CD4-positive, alpha-beta T cell treated with Interleukin-17A for 1 hour (primary cell): ENCODE measurements at places on chromosomes 5 and 9.

DNA sequence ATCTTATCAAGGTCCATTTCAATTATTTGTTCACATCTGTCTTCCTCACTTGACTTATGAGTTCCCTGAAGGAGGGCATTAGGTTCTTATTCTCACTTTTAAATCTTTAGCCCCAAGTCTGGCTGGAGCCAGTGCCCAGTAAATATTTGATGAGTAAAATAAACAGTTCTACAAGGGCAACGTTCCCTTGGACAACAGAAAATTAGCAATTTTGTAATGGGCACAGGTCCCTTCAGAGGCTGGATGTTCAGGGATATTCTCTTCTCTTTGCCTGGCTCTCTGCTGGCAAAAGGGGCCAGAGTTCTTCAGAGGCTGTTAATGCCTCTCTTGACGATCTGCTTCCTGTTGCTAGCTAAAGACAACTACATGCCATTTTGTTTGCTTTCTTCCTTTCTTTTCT lies 149.7 kb downstream of the SEMA6A start:
- DNase-seq: no peak

GRCh38 chr5:179307931-179308471 lies 37.3 kb downstream of the ADAMTS2 start:
- DNase-seq: no peak

GRCh38 chr5:171808951-171809350 lies 23.3 kb downstream of the SMIM23 start:
- DNase-seq: no peak

DNA sequence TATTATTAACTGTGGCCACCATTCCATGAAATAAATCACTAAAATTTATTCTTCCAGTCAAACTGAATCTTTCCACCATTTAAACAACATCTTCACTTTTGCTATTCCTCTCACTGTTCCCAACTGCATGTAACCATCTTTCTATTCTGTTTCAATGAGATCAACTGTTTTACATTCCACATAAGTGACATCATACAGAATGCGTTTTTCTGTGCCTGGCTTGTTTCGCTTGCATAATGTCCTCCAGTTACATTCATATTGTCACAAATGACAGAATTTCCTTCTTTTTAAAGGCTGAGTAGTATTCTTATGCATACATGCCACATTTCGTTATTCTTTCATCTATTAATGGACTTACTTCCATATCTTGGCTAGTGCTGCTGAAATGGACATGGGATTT lies 738.2 kb downstream of the SEMA5A start:
- no peak for DNase-seq

DNA sequence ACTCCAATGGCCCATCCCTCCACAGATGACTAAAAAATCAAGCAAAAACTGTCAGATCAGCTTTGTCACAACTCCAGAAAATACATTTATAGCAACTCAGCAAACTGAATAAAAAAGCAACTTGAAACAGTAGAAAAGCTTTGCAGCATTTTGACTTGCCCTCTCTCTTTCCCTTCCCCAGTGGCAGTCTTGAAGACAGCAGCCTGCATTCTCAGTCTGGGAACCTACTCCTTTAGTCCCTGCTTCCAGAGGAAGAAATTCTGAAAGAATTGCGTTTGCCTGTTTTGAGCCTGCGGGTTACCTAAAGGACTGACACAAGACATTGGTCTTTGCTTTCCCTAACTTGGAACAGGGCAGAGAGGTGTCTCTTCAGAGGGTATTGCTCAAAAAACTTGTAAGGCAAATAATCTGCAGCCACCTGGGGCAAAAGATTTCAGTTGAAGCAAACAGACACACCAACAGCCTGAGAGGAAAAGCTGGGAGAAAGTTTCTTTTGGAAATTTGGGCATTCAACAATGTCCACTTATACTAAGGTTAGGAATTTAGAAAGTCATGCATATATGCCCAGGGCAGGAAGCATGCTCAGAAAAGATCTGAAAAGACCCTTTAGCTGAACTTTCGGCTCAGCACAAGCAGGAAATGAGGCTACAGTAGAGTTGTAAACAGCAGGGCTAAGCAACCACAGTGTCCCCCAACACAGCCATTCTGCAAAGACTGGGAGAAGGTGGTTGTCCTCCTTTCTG lies 15.2 kb upstream of the SLC35D2 start:
- DNase-seq: peak; percentile 43

DNA sequence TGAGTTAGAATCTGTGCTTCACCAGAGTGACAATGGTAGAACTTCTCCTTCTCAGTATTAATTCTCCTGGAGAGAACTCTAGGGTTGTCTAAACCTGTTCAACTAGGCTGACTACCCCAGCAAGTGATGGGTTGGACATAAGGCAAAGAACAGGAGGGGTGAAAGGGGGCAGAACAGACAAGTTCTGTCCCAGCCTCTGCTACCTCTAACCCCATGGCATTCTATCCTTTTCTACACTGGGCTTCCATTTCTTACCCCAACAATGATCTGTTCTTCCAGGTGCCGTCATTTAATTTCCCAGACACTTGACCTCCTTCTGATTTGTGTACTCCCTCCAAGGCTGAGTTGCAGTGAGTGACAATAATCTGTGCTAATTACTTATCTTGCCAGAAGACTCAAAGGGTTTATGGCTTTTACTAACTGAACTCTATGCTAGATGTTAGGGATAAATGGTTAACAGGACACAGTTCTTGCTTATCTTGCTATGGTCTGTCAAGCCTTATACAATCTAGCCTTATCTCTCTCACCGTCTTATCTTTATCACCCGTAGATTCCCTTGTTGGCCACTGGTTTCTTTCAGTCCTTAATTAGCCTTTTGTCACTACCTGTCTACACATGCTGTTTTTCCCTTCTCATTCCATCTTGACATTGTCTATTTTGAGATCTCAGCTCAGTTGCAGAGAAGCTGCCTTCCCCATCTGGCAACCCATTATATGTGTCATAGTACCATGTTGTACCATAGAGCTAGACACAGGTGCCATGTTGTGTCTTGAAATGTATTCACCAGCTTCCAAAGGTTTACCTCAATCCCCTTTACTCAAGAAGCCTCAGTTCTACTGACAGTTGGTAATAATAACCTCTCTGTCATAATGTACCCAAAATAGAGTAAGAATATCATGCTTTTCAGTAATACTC lies 10.0 kb upstream of the MATR3 start:
- no peak for DNase-seq

DNA sequence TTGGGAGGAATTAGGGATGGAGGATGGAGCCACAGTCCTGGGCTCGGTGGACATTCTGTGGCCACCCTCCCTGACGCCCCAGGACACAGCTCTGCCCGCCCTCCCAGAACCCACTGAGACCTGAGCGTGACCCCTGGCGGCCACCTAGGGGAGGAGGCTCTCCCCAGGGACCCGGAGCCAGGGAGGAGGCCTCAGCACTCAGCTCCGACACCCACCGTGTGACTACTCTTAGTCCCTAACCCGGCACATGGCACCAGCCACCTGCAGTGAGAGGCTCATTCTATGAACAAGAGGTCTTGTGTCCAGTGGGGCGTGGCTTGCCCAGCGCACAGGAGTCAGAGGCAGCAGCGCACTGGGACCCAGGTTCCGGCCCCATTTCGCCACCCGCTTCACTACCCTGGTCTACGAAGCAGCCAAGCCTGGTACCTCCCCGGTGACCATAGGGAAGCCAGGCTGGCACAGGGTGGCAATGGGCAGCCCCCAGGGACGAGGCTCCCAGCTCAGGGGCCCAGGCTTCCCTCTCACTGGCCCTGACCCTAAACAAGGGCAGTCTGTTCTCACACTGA lies 10.2 kb downstream of the SARDH start:
- DNase-seq: no peak

DNA sequence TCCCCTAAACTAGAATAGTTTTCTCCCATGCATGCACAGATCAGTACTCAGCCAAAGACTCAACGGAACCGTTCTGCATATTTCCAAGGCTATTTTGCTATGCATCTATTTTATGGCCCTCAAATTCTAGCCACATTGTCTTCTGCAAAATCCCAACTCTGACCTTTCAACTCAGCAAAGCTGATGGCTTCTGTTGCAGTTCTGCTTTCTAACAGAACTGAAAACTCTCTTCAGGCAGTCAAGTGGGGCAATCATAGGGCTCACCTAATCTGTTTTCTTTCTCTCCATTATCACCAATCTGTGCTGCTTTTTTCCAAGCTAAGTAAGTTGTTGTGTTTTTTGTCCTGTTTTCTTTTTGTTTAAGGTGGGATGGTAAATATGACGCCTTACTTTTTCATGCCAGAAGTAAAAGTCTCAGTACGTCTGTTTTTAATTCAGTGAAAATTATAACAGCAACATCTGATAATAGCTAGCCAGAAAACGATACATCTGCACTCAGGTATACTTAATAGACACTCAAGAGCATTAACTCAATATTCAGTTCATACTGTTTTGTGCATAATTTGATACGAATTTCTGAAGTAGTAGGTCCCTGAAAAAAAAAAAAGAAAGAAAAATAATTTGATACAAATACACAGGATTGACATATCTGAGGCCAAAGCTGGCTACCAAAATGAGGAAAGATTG lies 454.3 kb downstream of the TLE1 start:
- DNase-seq: no peak

- DNase-seq: no peak
Measured at GRCh38 chr5:6674421-6674820, 38.8 kb upstream of the TENT4A start.

DNA sequence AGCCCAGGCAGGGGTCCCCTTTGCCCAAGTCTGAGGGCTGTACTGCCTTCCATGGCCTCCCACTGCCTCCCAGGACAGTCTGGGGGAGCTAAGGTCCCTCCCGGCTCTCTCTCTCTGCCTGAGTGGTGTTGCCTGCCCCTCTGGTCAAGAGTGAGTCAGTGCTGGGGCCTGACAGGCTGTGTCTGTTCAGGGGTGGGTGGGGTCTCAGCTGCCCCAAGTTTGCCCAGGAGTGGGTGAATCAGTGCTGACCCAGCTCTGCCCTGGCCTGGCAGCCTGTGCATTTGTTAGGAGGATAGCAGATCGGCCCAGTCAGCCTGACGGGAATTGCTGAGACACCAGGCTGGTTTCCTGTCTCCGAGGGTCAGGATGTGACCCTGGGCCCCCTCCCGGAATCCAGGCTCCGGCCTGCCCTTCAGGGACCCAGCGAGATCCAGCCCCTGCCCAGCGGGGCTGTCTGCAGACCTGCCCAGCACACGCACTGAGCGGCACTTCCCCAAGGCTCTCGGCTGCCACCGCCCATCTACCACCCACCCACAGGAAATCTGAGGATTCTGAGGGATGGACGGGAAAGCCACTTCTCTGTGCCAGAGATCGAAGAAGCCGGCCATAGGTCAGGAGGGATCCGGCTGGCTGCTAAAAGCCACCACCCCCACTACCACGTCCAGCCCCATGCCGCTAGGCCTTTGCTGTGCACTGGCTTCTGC lies 15.9 kb downstream of the ENG start:
- no peak for DNase-seq

DNA sequence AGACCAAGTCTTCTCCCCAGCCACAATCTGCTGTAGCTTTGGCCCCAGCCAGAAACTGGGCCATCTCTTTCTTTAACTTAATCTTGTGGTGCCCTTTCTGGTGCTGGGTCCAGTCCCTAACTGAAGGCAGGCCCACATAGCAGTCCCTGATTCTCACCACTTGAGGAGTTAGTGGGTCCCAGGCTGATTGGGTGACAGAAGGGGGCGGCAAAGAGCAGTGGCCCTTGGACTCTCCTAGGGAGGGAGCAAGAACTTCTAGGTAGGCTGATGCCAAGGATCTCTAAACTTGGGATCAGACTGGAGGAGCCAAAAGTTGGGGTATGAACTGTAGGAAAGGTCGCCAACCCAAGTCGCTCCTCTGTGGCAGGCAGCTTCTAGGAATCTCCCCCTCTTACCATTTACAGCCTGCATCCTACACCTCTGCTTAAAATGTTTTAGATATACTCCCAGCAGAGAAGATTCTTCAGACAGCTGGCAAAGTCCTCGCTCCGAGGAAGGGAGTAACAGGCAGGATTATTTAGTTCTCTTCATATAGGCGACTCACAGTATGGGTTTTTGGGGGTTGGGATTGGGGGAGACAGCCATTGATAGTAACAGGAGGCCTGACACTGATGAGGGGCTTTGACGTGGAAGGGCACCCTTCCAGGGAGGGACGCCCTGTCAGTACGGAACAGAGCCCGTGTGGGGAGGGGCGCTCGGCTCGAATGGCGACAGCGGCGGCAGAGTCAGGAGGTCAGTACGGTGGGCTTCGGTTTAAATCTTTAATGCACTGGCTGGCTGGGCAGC lies 2.0 kb upstream of the CCL27 start:
- DNase-seq: peak; percentile 84

DNA sequence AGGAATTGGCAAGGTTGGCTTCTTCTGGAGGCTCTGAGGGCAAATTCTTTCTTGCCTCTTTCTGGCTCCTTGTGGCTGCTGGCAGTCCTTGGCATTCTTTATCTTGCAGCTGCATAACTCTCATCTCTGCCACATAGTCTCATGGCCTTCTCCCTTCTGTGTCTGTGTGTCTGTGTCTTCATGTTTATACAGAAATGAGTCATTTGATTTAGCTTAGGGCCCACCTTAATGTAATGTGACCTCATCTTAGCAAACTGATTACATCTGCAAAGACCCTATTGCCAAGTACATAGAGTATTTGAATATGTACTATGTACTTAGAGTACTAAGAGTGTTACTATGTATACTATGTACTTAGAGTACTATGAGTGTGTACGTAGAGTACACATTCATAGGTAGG lies 122.5 kb downstream of the RFK start:
- no peak for DNase-seq

- no peak for DNase-seq
Measured at GRCh38 chr9:97907632-97908031, 14.7 kb downstream of the TRMO start.

GRCh38 chr9:79551994-79552393 lies 19.8 kb upstream of the TLE4 start:
- DNase-seq: no peak

GRCh38 chr5:80318212-80318611 lies 1.6 kb upstream of the SPZ1 start:
- no peak for DNase-seq

DNA sequence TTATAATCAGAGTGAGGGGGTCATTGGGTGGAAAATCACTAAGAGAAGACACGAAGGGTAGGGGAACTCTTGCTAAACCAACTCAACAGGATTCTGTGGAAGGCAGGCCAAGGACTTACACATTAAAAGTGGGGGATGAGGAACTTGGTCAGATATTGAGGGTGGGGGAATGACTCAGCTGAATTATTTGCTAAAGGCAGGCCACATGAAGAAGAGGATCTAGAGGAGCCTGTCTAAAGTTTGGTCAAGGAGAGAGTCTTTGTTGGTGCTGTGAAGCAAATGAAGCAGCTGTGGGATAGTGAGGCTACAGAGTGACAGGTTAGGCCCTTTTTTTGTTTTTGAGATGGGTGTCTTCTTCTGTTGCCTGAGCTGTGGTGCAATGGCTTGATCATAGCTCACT lies 63.9 kb upstream of the SPRY4 start:
- DNase-seq: no peak

DNA sequence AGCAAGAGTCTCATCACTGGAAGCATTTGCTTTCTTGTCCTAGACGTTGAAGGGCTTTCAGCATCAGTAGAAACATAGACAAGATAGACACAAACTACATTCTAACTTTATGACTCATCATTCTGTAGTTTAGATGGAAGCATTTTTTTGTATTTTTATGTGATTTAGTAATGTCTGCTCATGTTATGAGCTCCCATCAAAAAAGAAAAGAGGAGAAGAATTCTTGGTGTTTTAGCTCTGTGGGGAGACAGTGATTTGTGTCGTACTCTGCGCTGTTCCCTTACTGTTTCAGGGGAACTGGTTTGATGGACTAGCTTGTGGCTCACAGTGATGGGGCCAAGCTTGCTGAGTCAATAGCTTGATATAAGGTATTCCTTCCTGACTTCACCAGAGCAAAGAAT lies 159.2 kb upstream of the WWC1 start:
- DNase-seq: no peak
